ENCODE measurements at places on chromosomes 1 and 21.
A peak's percentile ranks its signal among the peaks of the same experiment; 100 is the strongest.

DNA sequence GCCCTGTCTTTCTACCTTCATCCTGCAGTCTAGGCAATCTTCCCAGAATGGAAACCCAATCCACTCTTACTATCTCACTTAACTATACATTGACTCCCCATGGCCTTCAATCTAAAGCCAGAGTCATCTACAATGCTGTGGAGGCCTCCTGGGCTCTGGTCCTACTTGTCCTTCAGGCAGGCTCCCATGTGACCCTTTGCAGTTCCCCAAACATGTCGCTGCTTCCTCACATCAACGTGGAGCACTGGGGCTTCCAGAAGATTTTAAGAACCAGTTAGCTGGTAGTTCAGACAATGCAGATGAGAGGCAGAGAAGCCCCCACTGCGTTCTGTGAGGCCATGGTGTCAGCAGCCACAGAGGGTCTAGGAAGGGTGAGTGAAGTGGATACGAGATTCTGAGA, 18.6 kb downstream of the LYPD8 start:
- no peak for DNase-seq

DNA sequence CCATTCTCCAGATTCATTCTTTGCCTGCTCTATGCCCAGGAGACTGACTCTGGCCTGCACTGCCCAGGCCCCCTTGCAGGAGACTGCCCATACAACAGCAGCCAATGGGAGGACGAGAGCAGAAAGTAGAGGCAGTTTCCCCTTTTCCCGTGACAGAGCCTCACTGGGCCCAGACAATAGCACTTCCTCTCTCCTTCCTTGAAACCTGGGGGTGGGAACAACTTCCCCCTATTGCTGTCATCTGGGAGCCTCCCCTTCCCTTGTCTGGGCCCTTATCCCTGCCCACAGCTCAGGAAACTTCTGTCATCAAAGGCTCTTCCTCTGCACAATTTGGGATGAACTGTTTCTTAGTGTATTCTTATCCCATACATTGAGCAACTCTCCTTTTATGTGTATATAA, 60.8 kb upstream of the KCNJ15 start:
- DNase-seq = no peak

DNA sequence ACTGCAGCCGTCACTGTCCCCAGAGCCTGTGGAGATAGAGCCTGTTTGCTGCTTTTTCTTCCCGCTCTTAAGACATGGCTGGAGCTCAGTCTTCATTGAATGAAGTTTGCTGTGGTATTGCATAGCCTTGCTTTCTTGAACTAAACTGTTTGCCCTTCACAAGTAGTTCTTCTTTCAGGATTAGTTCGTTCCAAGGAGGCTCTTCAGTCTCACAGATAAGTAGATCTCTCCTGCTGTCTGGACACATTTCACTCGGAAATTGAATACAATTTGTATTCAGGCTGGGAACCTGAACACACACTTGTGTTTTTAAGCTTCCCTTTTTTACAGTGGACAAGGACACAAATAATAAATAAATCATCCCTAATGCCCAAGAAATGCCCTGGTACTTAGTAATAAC, 34.7 kb downstream of the IFNAR1 start:
- DNase-seq = no peak

DNA sequence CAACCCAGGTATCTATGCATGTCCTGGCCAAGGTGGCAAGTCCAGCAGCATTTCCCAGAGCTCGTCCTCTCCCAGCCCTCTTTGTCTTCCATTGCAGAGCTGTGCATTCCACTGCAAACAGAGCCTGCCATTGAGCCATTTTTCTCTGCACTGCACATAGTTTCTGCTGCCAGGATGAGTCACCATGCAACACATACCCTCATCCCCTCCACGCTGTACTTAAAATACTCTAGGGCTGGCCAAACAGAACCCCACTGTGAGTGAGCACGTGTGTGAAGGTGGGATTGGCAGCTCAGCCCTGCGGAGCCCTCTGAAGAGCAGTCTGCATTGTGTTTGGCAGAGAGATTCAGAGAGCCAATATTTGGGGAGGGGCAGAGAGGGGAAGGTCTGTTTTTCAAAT, 3.9 kb upstream of the ATP1B1 start:
- DNase-seq = peak; percentile 80

DNA sequence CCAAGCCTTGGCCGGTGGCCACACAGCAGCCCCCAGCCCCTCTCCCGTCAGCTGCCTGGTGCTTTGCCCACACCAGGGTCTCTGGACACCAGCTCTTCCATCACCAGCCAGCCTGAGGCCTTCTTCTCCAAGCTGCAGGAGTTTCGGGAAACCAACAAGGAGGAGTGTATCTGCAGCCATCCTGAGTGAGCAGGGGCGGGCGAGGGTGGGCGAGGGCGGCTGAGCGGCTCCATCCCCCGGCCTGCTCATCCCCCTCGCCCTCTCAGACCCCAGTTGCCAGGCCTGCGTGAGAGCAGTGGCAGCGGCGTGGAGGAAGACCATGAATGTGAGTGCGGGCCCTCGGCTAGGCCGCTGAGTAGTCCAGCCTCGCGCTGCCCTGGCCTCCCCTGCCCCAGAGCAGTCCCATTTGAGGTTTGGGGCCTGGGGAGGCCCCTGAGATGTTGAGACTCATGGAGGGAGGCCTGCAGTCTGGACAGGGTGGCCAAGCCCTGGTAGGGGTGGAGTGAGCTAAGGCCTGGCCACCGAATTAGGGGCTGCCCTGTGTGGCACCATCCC, 9.7 kb downstream of the MIIP start:
- no peak for DNase-seq

DNA sequence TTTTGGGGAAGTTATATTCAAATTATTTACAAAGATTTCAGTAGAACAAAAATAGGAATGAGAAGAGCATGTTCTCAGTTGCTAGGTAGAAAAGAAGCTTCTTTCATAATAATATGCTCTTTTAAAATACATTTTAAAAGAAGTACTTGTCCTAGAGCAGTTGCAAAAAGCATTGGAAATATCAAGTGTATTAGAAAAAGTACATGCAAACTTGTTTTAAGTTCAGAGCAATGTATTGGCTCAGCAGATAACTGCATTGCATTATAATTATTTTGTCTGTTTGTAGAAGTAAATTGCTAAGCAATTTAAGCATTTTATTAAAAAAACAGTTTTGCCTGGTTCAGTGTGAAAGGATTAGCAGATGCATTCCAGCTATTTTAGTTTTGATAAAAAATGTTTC, 806.4 kb downstream of the USP25 start:
- DNase-seq = no peak

GRCh38 chr1:106880226-106880625, 176.2 kb upstream of the PRMT6 start:
- DNase-seq = no peak

- peak; percentile 95 for DNase-seq
These were observed 37.2 kb downstream of the ALG14 start for GRCh38 chr1:95035536-95035935.

- DNase-seq = no peak
These were observed 99.6 kb downstream of the DMRTB1 start for GRCh38 chr1:53558739-53559315.

DNA sequence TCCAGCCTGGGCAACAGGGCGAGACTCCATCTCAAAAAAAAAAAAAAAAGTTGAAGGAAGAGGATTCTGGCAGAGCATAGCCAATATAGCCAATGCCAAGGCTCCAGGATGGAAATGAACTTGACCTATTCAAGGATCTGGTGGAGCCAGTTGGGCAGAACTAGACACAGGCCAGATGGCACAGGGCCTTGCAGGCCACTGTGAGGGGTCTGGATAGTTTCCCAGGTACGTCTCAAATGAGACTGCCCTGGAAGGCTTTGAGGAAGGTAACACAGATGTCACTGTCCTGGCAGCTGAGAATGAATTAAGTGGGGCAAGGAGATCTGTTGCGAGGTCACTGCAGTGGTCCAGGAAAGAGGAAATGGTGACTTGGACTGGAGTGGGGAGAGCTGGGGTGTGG, 12.0 kb upstream of the ARHGEF19 start:
- no peak for DNase-seq

DNA sequence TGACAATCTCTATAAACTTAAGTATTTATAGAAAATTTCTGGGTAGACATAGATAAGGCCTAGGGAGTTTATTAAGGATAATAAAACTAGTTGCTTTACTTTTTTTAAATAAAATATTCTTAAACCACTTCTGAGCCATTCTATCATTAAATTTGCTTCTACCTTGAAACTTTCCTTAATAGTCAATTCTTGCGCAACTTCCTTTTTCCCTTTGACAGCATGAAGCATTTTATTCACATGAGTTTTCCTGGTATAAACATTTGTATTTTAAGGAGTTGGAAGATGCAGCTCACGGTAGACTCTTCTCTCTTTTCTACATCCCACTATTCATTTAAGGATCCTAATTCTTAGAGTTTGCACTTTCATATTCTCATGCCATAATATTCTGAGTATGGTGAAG, 75.8 kb upstream of the DPH5 start:
- DNase-seq = peak; percentile 48

DNA sequence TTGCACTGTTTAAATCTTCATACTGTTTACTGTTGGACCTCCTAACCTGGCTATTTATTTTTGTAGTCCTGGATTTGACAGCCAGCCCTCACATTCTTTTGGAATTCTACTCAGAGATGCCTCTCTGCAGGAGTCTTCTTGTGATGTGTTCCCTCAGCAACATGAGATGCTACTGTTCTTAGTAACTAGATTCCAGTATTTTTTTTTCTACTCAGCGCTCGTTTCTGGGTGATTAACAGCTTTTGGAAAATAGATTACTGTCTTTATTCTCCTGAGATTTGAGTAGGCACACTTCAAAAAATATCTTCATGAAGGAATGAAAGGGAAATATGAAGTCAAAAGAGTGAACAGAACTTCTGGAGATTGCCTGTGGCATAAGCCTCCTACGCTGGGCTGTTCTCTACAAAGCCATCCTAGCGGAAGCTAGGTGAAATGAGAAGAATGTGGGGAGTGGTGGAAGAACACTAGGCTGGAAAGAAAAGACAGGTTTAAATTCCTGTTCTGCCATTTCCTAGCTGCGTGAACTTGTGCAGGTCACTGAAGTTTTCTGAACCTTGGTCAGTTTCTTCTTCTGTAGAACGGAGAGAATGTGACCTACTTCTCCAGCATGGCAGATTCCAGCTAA, 75.9 kb downstream of the LRRC8C start:
- no peak for DNase-seq

GRCh38 chr1:234823191-234824176, 213.5 kb upstream of the IRF2BP2 start:
- no peak for DNase-seq

DNA sequence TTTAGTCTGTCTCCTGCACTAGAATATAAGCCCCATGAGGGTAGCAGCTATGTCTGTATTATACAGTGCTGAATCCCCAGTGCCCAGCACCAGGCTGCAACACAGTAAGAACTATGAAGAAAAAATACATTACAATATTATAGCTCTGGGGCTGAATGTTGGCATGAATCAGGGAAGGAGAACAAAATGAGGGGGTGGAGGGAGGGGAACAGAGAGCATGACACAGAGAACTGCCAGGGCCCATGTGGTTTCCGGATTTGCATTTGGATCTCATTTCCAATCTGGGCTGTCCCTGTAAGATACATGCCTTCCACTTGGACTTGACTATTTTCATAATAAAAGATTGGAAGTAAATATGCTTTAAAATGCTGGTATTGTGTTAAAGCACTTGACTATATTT, 35.8 kb downstream of the C1orf198 start:
- DNase-seq = peak; percentile 56

- no peak for DNase-seq
These were observed at the start of gene GJB5 for GRCh38 chr1:34754964-34755637. GJB5 (plus strand) TSS chr1:34755047; CDS start chr1:34757331, 2,284 bp downstream.

- no peak for DNase-seq
These were observed 696 bp downstream of the EBNA1BP2 start for GRCh38 chr1:43171312-43171875.

DNA sequence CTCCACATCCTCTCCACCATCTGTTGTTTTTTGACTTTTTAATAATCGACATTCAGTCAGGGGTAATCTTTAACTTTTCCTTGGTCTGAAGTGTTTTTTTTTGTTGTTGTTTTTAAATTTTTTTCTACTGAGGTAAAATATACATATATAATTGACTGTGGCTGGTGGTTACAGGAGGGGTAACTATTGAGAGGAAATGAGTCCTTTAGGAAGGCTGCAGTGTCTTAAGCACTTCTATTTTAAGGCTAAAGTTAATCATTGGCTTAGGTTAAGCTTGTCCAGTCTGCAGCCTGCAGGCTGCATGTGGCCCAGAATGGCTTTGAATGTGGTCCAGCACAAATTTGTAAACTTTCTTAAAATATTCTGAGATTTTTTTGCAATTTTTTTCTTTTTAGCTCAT, 172.5 kb downstream of the CTH start:
- DNase-seq = no peak

GRCh38 chr21:40146216-40146837, 279.1 kb downstream of the PCP4 start:
- no peak for DNase-seq

DNA sequence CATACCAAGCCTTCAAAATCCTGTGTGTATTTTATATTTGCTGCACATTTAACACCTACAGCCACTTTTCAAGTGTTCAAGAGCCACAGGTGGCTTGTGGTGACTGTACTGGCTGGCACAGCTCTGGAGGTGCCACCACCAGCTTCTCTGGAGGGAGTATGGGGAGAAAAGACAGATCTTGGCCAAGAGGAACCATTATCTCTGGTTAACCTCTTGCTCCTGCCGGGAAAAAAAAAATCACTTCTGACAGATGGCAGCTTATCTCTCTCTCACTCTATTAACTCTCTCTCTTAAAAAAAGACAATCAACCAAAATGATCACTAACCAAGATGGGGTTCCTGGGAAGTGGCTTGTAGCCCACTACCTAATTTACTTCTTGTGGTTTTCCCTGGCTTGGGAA, 1.2 kb upstream of the RIIAD1 start:
- no peak for DNase-seq

GRCh38 chr1:7255303-7256058, 470.2 kb downstream of the CAMTA1 start:
- DNase-seq = no peak

GRCh38 chr1:91099746-91100621, 78.1 kb upstream of the ZNF644 start:
- DNase-seq = no peak

DNA sequence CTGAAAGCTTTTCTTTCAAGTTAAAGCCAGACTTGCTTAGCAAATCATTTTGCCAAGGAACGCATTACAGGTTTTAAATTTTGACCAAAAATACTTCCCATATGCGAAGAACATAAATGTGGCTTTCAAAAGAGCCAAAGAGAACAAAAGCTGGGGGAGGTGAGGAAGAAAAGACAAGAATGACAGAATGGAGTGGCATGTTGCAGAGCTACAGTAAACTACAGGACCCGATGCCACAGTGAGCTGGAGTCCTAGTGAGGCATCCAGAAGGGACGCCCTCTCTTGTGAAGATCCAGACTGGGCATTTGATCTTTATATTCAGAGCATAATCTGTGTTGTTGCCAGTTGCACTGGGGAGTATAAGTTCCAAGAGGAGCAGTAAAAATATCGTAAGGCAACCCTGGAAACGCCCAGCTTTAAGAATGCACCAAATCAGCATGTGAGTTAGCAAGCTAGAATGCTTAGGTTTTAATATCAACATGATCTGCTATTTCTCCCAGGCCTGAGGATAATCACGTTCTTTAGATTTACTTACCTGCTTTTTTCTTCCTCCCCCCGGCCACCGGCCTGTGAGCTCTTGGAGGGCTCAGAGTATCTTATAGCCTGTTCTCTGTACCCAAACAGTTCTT, 48.4 kb upstream of the HOOK1 start:
- no peak for DNase-seq

All from cardiac fibroblast (primary cell).